ENCODE measurements at places on chromosomes 4 and X.

- DNase-seq = no peak
Measured at GRCh38 chrX:302975-303374, 15.6 kb downstream of the GTPBP6 start.

DNA sequence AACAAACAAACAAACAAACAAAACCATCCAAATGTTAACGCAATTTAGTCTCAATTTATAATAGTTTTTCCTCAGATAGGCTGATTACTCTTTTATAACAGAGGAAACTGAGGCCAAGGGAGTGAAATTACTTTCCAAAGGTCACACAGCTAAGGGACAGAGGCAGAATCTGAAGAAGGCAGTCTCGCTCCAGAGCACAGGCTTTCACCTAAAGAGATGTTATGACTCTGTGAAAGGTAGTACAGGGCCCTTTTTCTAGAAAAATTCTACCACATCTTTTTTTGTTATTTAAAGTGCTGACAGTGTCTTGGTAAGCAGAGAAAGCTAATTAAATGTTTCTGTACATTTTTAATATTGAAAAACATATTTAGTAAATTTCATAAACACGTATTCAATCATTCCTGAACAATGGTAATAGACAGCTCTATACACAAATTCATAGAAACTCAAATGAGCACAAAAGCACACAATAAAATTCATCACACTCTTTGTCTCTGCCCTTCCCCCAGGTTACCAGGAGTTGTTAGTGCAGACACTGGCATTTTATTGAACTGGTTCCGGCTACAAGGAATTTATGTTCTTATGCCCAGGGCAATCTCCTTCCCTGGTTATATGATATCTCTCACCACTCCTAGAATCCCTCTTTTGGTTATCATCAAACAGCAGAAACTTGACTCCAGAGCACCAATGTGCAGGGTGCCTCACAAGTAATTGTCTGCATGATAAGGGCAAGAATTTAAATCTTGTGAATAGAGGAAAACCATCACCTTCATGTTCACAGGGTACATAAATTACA, 7.7 kb upstream of the APBB2 start:
- no peak for DNase-seq

GRCh38 chr4:128060699-128061565, at the start of gene LARP1B:
Gene LARP1B (plus strand): TSS chr4:128061312. CDS start chr4:128074952, 13,640 bp downstream.
- DNase-seq = peak; percentile 94

DNA sequence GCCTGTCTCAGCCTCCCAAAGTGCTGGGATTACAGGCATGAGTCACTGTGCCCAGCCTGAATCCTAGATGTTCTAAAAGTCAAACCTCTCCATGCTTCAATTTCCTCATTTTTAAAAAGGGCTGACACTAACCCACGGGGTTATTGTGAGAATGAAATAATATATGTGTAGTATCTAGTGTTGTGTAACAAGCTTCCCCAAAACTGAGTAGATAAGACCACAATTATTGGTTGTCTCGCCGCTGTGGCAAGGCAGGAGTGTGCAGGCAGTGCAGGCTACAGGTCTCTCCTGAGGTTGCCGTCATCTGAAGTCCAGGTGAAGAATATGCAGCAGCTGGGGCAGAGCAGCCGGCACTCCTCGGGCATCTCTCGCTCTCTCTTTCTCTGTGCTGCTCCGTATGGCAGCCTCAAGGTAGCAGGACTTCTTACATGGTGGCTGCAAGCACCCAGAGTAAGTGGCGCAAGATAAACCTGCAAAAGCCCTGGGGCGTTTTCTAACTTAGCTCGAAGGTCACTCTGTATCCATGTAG, 30.9 kb downstream of the RAB33B start:
- no peak for DNase-seq

- DNase-seq = peak; percentile 3
Measured at GRCh38 chr4:34720571-34720970, 1523.7 kb downstream of the ARAP2 start.

- DNase-seq = no peak
Measured at GRCh38 chr4:42344309-42344708, 53.0 kb upstream of the SHISA3 start.
